ENCODE measurements at places on chromosomes 13 and 19.

DNA sequence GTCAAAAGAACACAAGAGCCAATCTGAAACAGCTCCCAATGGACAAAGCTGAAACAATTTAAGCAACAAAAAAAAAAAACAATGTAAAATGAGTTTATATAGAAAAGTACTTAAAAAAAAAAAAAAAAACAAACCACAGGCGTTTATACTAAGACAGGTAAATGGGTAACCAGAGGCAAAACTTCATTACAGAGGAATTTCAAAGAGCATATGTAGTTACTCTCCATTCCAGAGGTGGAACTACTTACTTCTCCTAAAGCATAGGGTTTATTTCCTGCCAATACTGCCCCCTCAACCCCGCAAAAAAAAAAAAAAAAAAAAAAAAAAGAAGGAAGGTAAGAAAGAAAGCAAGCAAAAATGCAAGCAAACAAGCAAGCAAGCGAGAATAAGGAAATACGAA is 132.9 kb downstream of the LIG4 start:
- no peak for DNase-seq

DNA sequence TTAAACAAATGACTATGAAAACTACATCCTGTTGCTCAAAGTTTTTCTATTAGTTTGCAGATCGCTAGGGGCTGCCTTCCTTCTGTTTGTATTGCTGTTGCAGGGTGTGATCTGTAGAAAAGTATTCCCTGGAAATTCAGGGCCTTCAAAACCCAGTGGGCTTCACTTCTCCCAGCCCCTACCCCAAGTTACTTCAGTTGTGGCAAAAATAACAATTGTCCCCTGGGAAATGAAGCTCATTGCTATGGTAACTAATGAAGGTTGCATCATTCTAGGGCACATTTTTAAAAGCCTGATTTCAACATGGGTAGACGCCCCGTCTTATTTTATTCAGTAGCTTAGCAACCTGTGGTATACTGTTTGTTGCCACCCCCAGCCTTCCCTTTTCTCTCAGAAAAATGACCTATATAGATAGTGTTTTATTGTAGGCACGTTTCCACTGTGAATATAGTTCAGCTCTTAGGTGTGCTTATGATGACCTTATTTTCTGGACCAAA is 60.9 kb downstream of the WDFY2 start:
- DNase-seq = peak; percentile 21

DNA sequence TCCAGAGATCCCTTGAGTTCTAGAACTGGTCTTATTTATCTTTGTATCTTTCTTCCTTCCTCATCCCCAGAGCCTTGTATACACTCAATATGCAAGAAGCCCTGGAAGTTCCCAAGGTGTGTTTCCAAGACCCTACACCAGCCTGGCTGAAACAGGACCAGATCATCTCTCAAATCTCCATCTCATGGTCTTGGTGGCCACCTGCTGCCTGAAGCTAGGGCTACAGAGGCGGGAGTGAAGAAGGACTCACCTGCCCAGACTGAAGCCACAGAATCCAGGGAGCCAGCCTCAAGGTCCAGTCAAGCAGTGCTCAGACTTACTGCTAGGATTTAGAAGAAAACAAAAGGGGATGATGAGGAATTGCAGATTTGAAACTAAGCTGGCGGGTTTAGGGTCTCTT is 6.1 kb upstream of the CYSLTR2 start:
- no peak for DNase-seq

DNA sequence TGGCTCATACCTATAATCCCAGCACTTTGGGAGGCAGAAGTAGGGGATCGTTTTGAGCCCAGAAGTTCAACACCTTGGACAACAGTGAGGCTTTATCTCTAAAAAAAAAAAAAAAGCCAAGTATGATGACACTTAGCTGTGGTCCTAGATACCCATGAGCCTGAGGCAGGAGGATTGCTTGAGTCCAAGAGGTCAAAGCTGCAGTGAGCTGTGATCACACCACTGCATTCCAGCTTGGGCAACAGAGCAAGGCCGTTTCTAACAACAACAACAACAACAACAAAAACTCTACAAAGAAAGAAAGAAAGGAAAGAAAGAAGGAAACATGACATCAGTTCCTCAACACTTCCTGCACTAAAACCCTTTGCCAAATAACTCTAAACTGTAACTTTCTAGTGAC is 265.1 kb upstream of the DACH1 start:
- DNase-seq = no peak
